Spinal cord (tissue), 10 donors: ENCODE measurements at places on chromosomes 3 and 15. TPM values are rescaled to one million over a fixed set of nuclear protein-coding genes. Genes with fewer than 3 reads are reported as not detected.
A peak's percentile ranks its signal among the peaks of the same experiment; 100 is the strongest.

DNA sequence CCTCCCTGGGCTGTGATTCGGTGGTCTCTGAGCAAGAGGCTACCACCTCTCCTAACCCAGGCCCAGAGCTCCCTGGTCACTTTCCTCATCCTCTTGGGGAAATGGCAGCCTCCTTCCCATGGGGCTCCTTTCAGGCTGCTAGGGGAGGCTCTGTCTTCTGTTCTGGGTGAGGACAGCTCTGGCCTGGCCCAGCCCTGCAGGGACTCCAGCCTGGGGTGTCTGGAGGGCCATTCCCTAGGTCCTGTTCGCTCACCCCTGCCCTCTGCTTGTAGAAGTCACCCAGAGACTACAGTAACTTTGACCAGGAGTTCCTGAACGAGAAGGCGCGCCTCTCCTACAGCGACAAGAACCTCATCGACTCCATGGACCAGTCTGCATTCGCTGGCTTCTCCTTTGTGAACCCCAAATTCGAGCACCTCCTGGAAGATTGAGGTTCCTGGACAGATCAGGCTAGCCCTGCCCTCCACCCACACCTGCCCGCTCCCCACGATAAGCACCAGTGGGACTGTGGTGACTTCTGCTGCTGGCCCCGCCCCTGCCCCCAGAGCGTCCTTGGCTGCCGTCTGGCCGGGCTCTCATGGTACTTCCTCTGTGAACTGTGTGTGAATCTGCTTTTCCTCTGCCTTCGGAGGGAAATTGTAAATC lies 30.9 kb downstream of the PRKCD start:
- DNase-seq: no peak

The STAB1 gene
- 38.3 TPM for polyA plus RNA-seq

DNA sequence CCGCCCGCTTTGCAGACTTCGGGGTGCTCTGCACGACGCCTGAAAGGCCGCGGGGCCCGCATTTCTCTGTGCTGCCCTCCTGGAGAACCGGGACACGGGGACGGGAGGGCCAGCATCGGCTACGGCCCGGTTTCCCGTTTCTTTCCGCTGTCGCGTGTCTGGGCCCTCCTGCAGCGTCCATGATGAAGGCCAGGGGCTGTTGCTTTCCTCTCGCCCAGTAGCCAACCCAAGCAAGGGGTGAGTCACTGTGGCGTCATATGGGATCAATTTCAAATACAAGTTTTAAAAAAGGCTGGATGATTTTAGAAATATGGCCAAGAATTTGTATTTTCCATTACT lies 435 bp downstream of the SLC35G2 start:
- no peak for DNase-seq

The CEP19 gene
- polyA plus RNA-seq: 11.2 TPM

DNA sequence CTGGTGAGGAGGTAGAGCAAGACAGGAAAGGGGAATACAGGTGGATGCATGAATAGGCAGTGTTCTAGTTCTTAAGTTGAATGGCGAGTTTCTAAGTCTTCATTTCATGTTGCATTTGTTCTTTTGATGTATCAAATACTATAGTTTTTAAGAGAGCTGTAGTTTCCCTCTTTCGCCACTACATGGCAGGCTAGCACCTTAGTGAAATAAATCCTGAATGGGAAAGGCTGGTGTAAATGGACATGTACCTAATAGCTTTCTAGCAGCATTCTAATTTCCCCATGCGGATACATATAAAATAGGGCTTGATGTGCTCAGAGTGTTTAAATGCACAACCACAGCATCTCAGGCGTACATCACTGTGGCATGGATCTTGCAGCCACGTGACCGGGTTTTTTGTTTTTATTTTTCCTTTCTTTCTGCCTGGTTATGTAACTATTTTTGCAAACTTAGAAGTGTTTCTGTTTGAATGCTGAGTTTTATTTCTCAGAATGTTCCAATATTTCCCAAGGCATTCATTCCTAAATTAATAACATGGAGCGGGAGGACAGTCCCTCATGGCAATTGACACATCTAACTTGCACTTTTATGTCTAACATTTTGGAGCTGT lies 23.5 kb upstream of the CLN6 start:
- DNase-seq: peak; percentile 95

The LTF gene
- 0.47 TPM for polyA plus RNA-seq

The ARPP21 gene
- 61.4 TPM for polyA plus RNA-seq

GRCh38 chr15:38758043-38758442 lies 193.4 kb upstream of the RASGRP1 start:
- no peak for DNase-seq

The GHRL gene
- 1.9 TPM for polyA plus RNA-seq

The TMCC1 gene
- polyA plus RNA-seq: 49.1 TPM

DNA sequence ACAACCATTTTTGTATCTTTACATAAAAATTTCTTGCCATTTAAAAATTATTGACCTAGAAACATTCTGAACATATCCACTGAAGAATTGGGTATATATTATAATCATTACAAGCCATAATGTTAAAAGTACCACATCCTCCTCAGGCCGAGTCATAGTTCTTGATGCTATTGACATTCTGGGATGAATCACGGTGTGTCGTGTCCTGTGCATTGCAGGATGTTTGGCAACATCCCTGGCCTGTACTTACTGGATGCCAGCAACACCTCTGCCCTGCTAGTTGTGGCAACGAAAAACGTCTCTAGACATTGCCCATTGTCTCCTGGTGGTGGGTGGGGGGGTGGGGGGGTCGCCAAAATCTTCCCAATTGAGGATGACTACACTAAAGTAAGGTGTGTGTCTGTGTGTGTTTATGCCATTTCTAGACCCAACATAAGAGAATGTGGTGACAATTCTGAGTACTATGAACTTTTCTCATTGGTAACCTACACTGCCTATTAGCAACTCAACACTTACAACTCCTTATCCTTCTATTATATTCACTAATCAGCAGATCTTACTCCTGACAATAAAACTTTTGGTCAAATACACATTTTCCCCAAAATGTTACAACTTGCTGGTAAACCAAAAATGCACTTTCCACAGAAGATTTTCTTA lies 471.6 kb downstream of the FOXP1 start:
- DNase-seq: no peak

GRCh38 chr3:98095882-98096281 lies 8.9 kb downstream of the OR5AC2 start:
- no peak for DNase-seq

GRCh38 chr3:41102750-41103149 lies 96.6 kb upstream of the CTNNB1 start:
- no peak for DNase-seq

- no peak for DNase-seq
These were observed 194.1 kb upstream of the ZBTB20 start for GRCh38 chr3:115341208-115341607.

The AADACL2 gene
- not detected for polyA plus RNA-seq

The GRM7 gene
- 29.9 TPM for polyA plus RNA-seq

DNA sequence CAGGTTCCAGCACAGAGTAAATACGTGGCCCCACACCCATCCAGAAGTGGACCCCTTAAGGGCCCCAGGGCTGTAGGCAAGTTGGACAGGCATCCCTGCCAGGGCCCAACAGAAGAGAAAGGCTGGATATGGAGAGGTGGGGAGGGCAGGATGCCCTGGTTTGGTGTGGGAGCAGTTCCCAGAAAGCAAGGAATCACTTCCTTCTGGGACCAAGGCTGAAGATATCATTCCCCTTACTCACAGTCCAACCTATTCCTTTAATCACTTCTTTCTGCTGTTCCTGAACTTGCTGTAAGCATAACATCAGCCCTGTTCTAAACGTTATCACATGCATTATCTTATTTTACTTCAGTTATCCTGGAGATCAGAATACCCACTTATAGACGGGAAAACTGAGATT lies 6.1 kb upstream of the MESP2 start:
- DNase-seq: no peak

The PARP16 gene
- polyA plus RNA-seq: 11.7 TPM

GRCh38 chr15:95106801-95107200 lies 875.4 kb downstream of the MCTP2 start:
- DNase-seq: no peak

The TRPM1 gene
- 0.05 TPM for polyA plus RNA-seq

The TMIE gene
- polyA plus RNA-seq: 6.2 TPM

DNA sequence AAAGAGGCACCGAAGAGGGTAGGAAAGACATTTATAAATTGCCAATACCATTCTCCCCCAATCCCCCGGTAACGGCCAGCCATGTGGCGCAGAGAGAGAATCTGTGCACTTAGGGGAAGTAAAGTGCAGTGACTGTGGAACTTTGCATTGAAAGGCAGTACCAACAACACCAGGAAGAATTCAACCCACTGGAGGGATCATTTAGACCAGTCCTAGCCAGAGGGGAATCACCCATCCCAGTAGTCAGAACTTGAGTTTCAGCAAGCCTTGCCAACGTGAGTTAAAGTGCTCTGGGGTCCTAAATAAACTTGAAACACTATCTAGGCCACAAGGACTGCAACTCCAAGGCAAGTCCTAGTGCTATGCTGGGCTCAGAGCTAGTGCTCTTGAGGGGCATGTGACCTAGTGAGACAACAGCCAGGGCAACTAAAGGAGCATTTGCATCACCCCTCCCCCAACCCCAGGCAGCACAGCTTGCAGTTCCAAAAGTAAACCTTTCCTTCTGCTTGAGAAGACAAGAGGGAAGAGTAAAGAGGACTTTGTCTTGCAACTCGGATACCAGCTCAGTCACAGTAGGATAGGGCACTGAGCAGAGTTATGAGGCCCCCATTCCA lies 15.0 kb downstream of the CEP70 start:
- no peak for DNase-seq

DNA sequence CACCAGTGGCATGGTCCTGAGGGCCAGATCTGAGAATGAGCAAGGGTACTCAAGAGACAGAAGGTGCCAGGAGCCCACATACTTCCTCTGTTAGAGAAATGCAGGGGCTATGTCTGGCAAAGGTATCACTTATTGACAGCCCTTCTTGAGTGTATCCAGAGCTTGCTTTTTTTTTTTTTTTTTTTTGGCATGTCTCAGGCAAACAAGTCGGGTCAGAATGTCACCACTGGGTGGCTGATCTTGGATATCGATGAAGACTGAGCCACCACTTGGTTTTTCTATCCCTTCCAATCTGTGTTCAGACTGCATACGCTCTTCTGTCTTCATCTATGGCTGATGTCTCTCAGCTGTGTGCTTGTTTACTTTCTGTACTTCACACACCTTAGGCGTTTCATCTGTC lies 363.4 kb upstream of the C2CD4B start:
- DNase-seq: no peak

- DNase-seq: peak; percentile 71
These were observed 70.7 kb upstream of the ABHD2 start for GRCh38 chr15:89017370-89018066.
